Activated T-cell treated with anti-CD3 and anti-CD28 coated beads for 24 hours (primary cell): ENCODE measurements at places on chromosomes 7 and 10.
A peak's percentile ranks its signal among the peaks of the same experiment; 100 is the strongest.

- DNase-seq: no peak
These were observed 158.6 kb downstream of the NRF1 start for GRCh38 chr7:129769866-129770808.

- DNase-seq: no peak
These were observed 25.7 kb upstream of the CDK14 start for GRCh38 chr7:90570373-90570959.

- no peak for DNase-seq
These were observed 223.1 kb downstream of the GPR37 start for GRCh38 chr7:124542476-124542875.

DNA sequence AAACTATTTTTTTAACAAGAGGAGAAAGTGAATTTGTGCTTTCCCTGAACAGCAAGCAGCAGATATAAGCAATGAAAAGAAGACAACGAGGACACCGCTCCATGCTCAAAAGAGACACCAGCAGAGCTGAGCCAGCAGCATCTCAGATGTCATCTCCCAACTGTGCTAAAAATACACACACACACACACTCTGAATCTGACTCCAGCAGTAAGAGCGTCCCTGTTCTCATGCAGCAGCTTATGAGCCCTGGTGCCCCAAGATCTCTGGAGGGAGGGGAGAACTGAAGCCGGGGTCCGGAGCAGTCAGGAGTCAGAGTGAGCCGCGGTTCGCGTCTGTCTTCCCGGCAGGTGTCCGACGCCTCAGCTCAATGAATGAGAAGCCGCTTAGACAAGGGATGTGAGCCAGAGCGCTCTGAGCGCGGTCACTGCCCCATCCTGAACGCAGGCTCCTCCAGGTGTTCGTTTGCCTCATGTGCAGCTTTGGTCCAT lies 49.2 kb downstream of the SVIL start:
- no peak for DNase-seq

DNA sequence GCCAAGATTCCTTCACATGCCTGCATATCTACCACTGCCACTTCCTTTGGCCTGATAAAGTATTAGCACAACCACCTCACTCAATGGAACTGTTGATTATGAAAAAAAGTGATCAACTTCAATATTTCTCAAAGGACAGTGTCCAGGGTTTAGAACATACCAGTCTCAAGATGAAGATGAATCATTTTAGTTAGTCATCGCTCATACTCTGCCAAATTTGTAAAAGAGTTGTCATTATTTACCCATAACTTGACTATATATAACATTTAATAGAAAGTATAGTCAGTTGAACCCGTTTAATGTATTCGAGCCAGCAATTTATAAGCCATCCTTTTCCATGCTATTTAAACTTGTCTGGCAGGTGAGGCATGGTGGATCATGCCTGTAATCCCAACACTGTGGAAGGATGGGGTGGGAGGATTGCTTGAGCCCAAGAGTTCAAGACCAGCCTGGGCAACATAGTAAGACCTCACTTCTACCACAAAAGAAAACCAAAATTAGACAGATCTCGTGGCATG lies 33.2 kb downstream of the SPAM1 start:
- DNase-seq: no peak

- DNase-seq: no peak
These were observed 5.3 kb downstream of the DENND2A start for GRCh38 chr7:140635345-140635744.

DNA sequence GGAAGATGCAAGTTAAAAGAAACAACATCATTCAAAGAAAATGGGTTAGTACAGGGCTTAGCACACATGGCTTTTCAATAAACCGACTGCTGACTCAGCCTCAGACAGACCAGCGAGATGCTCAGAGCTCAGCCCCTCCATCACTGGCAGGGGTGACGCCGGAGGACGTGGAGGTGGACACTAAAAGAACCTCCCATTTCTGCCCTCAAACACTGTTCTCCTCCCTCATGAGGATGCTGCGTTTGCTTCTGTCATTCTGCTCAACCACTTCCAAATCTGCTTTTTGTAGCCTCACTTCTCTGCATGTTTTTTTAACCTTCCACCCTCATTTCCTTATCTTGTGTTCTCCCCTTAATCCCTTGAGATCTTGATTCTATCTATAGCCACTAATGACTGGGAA lies 15.3 kb downstream of the DENND11 start:
- no peak for DNase-seq

DNA sequence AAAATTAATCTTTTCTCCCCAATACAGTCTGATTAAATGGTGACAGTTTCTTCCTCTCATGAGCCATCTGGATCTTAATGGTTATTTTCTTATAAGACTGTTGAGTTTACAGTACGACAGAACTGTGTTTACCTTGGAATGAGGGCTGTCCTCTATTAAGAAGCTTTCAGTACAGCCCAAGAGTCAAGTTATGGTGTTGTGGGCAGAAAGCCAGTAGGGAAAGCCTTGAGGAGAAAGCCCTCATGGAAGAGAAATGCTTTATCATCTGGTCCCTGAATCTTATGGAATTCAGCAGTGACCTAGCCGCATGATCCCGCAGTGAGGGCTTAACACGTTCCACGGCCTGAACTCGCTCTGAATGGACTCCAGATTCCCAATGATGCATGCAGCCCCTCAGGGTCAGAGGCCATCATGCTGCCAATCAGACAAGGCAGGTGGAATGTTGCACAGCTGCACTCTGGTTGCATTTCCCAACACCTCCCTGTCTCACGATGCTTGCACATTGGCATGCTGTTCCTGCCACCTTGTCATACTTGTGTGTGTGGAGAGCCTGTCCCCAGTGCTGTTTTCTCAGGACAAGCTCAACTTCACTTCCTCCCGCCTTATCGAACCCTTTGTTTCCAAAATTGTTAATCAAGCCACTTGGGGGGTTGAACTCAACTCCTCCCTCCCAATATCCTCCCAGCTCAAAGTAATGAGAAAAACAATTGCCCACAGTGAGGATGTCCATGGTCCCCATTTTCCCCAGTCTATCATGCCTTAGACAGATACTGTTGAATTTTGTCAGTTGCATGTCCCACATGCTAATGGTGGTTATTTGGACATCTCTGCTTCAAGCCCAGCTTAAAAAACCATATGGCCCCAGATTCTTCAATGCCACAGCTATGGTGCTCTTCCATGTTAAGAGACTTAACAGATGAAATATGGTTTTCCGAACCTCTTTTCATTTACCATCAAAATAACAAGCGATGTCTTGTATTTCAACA lies 211.1 kb upstream of the TCF7L2 start:
- no peak for DNase-seq

GRCh38 chr7:78178319-78178718 lies 379.7 kb downstream of the PHTF2 start:
- DNase-seq: no peak

- no peak for DNase-seq
These were observed 95.2 kb downstream of the VIPR2 start for GRCh38 chr7:159049266-159050025.

DNA sequence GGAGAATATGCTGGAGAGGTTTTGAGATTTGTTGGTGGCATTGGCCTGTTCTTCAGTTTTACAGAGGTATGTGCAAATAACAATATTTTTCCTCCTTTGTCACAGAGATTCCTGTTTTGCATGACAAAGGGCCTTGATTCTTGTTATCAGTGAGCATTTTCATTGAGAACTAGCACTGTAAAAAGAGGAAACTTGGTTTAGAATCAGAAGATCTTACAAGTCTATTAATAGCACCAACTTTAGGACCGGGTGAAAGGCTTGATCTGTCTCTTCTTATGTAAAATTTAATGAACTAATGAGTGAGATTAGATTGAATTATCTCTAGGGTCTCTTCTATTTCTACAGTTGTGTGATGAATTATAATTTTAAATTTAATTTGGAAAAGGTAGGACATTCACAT lies 25.5 kb downstream of the TSPAN13 start:
- DNase-seq: no peak

DNA sequence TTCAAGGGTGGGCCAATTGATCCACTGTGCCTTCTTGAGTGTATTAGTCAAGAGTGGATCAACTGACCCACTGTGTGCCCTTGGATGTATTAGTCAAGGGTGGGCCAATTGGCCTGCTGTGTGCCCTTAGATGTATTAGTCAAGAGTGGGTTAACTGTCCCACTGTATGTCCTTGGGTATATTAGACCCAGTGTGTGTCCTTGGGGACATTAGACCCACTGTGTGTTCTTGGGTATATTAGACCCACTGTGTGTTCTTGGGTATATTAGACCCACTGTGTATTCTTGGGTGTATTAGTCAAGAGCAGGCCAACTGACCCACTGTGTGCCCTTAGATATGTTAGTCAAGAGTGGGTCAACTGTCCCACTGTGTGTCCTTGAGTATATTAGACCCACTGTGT lies 601.8 kb downstream of the TYW1 start:
- DNase-seq: no peak

GRCh38 chr7:48251766-48252165 lies 80.5 kb downstream of the ABCA13 start:
- DNase-seq: no peak

DNA sequence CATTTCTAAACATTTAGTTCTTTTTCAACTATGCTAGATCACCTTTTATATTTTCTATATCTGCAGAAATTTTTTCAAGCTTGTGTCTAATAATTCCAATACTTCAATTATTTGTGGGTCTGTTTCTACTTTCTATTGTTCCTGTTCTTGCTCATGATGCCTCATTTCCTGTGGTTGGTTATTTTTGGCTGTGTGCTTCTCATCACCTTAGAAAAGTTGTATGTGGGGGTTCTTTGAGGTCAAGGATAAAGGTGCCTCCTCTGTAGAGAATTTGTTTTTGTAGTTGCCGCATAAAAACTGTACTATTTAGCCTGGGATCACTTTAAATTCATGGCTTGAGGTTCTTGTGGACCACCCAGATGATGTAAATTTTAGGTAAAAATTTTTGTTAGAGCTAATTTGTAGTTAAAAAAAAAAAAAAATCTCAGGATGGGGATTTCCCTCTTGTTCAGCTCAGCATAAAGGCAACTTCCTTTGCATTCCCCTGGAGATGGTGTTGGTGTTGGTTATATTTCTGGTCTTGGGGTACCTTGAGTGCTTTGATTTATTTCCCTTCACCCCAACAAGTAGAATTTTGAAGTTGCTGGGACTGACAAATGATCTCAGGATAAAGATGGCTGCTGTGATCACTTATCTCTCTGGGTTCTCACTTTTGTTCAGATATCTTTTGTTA lies 27.0 kb upstream of the JAZF1 start:
- peak; percentile 16 for DNase-seq

DNA sequence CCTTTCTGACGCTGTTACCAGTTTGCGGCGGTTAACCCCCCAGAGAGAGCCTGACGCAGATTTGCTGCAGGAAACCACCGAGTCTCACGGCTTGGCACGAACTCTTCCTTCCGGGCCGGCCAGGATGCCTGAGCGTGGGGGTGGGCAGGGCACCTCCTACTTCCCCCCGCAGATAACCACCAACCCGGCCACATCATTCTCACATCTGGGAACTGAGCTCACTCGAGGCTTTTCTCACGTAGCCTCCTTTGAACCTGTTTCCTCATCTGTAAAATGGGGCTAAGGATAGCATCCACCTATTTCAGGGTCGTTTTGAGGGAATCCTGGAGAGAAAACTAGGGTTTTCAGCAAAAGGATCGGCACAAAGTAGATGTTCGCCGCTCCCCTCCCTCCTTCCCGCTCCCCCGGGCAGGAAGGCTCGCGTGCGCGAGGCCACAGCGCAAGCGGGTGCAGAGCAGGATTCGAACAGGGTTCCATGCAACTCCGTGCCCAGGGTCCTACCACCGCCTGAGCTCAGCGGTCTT lies 23.6 kb downstream of the DDIT4 start:
- peak; percentile 95 for DNase-seq

- no peak for DNase-seq
These were observed 8.9 kb downstream of the TUBGCP2 start for GRCh38 chr10:133299738-133300137.

DNA sequence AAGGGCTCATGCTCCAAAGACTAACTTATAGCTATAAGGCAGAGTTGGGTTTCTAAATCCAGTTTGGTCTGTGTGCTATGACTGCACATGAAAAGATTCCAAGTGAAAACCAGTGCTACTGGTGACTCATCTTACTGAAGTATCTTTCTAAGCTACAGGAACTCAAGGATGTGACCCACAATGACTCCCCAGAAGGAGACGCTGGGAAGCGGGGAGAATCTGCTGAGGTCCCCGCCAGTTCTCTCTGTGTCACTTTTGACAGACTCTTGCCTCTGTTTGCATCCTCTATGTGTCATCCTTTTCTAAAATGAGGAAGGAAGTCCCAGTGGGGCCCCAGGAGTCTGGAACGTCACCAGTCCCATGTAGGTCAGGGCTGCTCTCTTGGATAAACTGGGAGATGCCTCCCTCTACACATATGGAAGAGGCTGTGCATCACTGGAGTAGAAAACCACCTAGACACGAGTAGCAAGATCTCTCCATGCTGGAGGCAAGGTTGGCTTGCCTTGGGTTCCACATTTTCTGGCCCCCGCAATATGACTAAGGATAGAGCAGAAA lies 28.8 kb upstream of the GPR26 start:
- DNase-seq: no peak

- no peak for DNase-seq
These were observed 15.2 kb upstream of the DNAAF5 start for GRCh38 chr7:711093-711921.

DNA sequence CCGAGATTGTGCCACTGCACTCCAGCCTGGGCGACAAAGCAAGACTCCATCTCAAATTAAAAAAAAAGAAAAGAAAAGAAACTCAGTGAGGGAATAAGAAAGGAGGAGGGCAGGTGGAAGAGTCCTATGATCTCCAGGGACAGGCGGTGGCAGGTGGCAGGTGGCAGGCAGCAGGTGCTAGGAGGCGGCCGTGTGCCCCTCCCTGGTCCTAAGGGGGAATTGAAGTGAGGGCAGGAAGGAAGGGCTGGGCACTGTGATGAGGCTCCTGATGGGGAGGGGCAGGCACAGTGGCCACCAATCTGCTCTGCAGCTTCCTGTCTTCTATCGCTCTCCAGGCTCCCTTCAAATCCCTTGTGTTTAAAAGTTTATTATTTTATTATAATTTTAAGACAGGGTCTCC lies 41.2 kb upstream of the UBE3C start:
- DNase-seq: no peak

GRCh38 chr10:78703593-78703992 lies 365.2 kb upstream of the ZMIZ1 start:
- no peak for DNase-seq

DNA sequence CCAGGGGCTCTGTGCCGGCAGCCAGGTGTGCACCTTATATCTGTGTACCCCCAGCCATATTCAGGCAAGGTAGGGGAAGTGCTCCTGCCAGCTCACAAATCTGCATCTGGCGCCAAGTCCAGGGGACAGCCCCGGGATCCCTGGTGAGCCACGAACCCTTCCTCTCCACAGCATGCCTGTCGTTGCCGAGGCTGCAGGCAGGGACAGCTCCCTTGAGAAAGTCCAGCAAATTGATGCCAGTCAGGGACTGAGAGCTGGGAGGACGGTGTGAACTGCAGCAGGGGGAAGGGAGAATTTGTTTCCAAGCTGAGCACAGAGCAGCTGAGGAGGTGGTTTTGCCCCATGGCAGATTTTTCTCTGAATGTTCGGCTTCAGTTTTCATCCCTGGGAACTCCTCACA lies 919 bp downstream of the PLA2G12B start:
- DNase-seq: no peak

GRCh38 chr7:76998285-76998589 lies 33.9 kb downstream of the SPDYE17 start:
- no peak for DNase-seq

GRCh38 chr7:1200045-1200444 lies 32.6 kb upstream of the UNCX start:
- DNase-seq: no peak
